ENCODE measurements at places on chromosomes 7 and 10. TPM values are rescaled to one million over a fixed set of nuclear protein-coding genes. Genes with fewer than 3 reads are reported as not detected.

DNA sequence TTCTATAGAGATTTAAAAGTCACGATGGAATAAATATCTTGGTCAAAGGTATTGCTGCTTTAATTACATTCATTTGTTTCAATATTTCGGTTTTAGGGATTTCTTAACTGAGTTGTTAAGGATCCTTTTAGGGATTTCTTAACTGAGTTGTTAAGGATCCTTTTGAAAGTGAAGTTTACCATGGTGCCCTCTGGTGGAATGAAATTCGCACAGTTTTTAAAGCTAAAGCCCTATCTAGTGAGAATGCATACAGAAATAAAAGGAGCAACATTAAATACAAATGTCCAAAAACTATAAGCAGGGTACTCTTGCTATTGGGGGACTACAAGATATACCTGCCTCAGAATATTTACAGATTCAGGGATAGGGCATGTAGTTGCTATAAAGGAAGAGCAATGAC, 193.7 kb downstream of the RNLS start:
- no peak for DNase-seq

DNA sequence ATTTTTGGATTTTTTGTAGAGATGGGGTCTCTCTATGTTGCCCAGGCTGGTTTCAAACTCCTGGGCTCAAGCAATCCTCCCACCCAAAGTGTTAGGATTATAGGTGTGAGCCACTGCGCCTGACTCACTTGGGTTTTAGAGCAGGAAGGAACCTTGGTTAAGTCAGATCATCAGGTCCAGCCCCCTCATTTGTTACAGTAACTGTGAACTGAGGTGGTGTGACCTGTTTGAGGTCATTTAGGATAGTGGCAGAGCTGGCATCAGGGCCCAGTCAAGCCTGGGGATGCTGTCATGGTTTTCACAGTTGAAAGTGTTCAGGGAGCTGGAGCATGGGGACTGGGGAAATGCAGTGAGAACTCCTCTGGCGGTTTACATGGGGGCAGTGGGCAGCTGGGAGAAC, 159.6 kb downstream of the TAX1BP1 start:
- no peak for DNase-seq

DNA sequence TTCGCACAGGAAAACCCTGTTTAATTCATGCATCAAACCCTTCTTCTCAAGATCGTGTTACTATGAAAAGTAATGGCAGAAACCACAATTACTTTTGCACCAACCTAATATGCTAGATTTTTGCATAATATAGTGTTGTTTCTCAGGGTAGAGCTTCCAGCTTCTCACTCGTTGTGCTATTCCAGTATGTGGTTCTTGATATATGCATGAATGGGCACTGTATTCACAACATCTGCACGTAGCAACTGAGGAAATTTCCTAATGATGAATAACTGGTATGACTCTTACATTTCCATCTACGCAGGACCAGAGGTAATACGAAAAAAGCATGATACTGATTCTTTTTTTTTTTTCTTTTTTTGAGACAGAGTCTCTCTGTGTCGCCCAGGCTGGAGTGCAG, 326.6 kb upstream of the GALNT17 start:
- no peak for DNase-seq

The CALCR gene
- total RNA-seq, result not detected

DNA sequence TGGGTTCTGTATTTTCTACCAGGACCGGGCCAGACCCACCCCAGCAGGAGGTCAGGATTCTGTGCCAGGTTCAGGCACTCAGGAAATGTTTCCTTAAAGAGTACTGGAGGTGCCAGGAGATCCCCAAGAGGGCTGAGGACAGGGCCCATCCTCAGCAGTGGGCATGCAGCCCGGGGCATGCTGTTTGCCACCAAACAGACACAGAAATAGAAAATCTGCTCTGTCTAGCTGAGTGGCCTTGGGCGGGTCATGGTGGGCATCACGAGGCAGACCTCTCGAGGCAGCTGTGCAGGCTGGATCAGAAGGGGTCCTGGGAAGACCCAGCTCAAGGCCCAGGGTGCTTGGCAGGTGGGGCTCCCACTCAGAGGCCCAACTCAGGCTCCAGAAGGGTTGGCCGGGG, 105.0 kb downstream of the FAM53B start:
- DNase-seq, result no peak

DNA sequence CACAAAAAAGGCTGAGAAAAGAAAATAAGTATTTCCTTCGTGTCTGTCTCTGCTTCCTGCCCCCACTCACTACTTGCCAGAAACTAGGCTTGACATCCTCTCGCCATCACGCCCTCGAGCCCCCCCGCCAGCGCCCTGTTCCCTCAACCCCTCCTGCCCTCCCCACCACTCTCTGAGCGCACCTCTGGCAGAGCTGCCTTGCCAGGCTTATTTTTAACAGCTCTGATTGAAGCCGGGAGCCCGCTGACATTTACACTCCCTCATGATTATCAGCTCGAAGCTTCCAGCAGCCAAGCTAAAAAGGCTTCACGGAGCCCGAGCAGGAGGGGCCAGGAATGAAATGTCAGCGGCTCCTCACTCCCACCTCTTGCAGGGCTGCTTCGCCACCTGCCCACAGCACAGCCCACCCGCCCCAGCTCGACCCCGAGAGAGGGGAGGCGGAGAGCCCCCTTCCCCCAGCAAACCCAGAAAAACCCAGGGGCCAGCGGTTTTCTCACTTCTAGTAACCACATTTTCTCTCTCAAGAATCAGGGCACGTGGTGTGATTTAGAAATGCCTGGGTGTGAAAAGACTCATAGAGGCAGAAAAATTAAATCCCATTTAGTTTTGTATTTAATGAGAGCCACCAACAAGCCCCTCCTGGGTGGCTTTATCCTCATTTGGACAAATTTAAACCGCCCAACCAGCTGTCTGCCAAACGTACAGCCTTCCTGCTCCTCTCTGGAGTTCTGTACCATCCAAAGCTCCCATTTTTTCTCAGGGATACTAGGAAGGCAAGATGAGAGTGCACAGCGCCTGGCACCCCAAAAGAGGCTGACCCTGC, 89.3 kb downstream of the SLIT1 start:
- DNase-seq, result peak; percentile 16

The GTF2IRD1 gene
- total RNA-seq, result 16.1 TPM

DNA sequence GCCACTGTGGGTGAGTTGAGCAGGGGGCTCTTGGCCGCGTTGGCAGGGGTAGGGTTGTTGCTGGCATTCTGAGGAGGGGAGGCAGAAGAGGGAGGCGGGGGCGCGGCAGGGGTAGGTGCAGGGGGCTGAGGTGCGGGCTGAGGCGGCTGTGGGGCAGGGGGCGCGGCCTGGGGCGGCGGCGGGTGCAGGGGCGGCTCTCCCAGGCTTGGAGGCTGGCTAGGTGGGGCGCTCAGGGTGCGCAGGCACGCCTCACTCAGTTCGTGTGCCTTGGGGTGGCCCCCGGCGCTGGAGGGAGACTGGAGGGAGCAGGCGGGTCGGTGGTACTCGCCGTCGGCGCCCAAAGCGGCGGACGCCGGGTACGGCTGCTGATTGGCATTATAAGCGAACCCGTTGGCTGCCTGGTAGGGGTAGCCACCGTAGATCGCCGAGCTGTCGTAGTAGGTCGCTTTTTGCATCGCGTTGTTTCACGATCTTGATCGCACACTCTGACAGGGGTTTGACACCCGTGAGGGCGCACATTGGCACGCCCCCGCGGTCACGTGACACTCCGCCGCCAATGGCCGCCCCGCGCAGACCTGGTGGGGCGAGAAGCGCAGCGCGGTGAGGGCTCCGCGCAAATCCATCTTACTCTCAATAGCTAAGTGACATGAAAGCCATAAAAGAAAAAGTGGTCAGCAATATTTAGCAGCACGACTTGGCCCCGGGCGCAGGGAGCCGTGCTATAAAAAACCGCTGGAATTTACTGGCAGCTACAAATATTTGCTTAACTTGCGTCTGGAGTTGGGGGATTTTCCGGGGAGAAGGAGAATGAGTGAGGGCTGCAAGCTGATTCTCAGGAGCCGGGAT, 7.9 kb upstream of the HOXA2 start:
- no peak for DNase-seq

The GCK gene
- total RNA-seq, result 5.1 TPM

GRCh38 chr10:59362959-59363381, 621 bp upstream of the FAM13C start:
- DNase-seq, result peak; percentile 51

- no peak for DNase-seq
Observed at GRCh38 chr7:7859411-7859810, 109.2 kb upstream of the GLCCI1 start.

DNA sequence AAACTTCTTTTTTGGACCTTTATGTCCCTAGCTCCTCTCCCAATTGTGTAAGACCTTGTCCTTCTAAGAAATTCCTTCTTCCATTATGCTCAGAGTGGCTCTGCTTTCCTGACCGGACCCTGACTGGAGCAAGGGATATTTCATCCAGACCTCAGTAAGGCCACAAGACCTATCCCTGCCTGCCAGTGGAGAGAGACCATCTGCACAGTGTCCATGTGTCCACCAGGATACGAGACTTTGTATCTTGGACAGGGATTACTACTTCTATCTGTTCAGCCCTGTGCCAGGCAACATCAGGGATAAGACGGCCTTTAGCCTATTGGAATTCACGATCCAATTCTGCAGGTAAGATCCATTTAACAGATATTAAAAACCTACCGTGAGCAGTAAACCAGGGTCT, 7.2 kb upstream of the ATOH7 start:
- no peak for DNase-seq

The PFKP gene
- total RNA-seq, result 76.3 TPM

The IFRD1 gene
- total RNA-seq, result 90.5 TPM

The SMIM30 gene
- 25.4 TPM for total RNA-seq

The ASB10 gene
- total RNA-seq, result not detected

DNA sequence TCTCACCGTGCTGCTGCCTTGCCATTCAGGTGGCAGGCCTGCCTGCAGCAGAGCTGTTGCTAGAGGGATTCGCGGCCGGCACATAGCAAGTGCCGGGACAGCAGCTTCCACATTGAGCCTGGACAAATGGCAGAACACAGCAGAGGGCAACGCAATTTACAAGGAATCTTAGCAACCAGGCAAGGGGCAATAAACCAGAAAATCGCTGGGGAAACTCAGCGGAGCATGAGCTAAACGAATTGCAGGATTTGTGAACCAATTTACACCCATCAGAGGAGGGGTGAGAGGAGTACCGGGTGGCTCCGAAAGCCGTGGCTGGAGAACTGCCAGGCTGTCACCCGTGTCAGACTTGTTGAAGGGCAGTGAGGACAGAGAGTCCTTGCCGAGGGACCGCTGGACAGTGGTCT, 58.6 kb upstream of the LOXL4 start:
- no peak for DNase-seq

The MYL10 gene
- total RNA-seq, result not detected

GRCh38 chr10:71218046-71218650, 5.8 kb downstream of the UNC5B start:
- peak; percentile 65 for DNase-seq

- no peak for DNase-seq
Observed at GRCh38 chr7:140918236-140918635, 6.5 kb downstream of the BRAF start.

DNA sequence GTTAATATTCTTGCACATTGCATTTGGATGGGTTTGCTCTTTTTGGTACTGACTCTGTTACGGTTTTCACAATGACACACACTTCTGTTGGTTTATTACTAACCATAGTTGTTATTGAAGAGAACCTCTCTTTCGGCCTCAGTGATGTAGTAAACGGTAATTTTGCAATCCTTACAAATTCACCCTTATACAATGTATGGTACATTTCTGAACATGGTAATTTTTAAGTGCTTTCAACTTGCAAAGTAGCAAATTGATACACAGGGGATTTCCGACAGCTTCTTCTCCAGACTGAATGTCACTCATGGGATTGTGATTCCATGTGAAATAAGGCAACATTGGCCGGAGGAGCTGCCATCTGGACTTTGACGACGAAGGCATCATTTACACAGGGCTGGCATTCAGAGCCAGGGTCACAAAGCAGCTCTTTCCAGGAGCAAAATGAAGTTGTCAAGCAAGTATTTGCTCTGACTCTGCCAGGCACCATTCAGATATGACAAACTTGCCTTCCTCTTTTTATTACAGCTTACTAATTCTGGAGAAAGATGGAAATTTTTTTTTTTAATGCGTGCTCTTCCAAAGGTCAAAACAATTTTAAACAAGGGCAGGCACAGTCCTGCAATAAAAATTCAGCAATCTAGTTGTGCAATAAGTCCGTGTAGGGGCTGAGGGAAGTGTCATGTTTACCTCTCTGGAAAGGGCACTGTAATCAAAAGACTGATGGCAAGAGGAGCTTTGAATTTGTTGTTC, 711.5 kb upstream of the C7orf33 start:
- no peak for DNase-seq

The LLCFC1 gene
- not detected for total RNA-seq

DNA sequence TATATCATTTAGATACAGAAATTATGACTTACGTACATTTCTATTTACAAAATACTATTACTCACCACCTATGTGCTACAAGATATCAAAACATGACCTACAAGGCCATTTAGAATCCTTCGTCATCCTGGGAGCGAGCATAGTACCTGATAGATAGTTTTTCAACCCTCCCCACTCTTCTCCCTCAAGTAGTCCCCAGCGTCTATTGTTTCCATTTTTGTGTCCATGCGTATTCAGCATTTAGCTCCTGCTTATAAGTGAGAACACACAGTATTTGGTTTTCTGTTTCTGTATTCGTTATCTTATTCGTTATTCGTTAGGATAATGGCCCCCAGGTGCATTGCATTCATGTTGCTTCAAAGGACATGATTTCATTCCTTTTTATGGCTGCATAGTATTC, 28.1 kb downstream of the PNLIPRP2 start:
- no peak for DNase-seq

The IL2RA gene
- total RNA-seq, result not detected

The PLEKHS1 gene
- total RNA-seq, result not detected

- DNase-seq, result no peak
Observed at GRCh38 chr7:45074528-45075354, 14.0 kb downstream of the NACAD start.

The KIF20B gene
- 11.2 TPM for total RNA-seq

DNA sequence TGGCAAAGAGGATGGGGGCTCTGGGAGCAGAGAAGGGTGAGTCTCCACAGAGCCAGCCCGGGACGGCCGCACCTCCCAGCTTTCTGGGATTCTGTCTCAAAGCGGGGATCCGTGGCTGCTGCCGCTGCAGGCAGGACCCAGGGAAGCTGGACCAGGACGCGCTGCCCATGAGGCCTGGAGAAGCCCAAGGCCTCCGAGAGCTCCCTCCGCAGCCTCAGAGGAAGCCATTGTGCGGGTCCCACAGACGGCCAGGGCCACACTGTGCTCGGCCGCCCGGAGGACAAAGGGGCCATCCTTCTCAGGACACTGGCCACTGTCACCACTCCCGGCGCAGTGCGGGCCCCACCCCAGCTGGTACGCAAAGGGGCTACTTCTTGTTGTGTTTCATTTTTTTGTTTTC, 79.3 kb upstream of the PDGFA start:
- DNase-seq, result no peak

DNA sequence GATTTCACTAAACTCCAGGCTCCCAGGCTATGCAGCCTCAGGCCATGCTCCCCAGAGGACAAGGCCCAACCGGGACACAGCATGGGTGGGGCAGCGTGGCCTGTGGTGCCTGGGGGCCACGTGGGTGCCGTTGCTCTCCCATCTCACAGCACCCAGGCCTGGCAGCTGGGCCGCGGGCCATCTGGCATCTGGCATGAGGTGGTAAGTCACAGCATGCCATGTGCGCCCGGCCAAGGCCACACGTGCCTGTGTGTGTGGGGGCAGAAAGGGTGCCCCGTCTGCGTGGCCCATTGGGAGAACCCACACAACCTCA, 204.1 kb downstream of the EBF3 start:
- DNase-seq, result no peak

The MYOF gene
- 3.6 TPM for total RNA-seq

GRCh38 chr7:35593899-35594298, 101.0 kb downstream of the HERPUD2 start:
- DNase-seq, result no peak

GRCh38 chr10:77604941-77605351, 32.7 kb downstream of the KCNMA1 start:
- no peak for DNase-seq

- no peak for DNase-seq
Observed at GRCh38 chr10:72355214-72355555, 466 bp upstream of the DNAJB12 start.

Measured in occipital lobe (tissue), 3 donors.